ENCODE measurements at places on chromosomes 6 and 20.

DNA sequence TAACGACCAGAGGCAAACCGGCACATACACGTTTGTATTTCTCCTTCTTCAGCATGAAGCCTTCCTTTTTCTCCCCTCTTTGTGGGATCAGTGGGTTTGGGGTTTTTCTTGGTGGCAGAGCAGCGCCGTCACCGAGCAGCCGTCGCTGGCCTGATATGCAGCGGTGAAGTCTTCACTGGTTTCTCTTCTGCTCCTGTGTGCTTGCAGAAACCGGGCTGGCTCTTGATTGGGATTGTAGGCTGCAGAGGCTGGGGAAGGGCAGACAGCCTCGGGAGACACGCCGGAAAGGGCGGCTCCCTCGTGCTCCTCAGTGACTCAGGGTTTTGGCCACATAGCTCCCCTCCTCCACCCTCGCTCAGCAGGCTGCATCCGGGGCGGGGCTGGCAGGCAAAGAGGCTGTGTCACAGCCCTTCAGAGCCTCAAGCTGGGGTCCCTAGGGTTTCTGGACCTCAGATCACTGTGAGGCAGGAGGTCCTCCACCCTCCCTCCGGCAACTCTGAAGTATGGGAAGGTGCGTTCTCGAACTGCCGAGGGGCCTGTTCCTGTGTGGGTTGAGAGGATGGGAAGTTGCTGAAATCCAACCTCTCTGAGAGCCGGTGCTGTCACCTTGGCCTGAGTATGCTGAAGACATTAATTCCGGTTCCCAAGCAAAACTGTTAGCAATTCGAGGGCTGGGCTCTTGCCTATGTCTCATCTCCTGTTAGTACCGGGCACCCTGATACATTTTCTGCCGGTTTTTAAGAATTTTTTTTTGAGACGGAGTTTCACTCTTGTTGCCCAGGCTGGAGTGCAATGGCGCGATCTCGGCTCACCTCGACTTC, 24.2 kb downstream of the NQO2 start:
- peak; percentile 85 for DNase-seq

GRCh38 chr6:31357886-31358285, 907 bp upstream of the HLA-B start:
- no peak for DNase-seq

GRCh38 chr6:2695454-2696095, 55.1 kb downstream of the MYLK4 start:
- DNase-seq, result no peak

- DNase-seq, result no peak
These were observed 18.7 kb downstream of the TFEB start for GRCh38 chr6:41716516-41717391.

DNA sequence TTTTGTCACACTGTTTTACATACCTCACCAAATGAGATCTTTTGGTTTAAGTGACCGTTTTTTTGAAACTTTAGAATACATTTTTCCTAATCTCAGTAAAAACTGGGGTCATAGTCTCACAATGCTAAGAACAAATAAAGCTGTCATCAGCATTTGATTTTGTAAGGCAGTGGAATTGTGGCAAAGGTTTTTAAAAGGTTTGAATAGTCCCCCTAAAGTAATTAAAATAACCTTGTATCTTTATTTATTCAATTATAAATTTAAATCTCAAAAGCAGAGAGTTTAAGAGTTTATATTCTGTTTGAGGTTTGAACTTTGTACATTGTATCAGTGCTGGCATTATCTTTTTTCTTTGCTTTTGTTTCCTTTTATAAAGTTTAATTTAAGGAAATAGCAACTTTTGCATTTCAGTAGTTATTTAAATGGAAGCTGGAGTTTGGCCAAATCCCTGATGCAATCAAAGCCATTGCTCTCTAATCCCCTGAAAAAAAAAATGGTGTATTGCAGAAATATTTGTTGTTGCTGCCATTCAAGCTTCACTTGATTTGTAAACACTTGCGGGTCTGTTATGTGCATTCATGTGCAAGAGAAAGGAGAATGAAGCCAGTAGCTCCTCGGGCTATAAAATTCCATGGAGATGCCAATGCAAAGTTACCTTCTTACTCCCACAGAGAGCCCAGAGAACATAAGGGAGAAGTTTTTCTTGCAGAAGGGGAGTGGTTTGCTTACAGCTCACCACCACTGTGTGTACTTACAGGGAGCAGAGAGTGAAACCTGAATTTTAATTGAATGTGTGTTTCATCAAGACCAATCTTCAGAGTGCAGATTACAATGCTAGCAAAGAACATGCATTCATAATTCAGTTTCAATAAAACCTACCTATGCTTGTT, 391.8 kb downstream of the ARHGAP18 start:
- no peak for DNase-seq

DNA sequence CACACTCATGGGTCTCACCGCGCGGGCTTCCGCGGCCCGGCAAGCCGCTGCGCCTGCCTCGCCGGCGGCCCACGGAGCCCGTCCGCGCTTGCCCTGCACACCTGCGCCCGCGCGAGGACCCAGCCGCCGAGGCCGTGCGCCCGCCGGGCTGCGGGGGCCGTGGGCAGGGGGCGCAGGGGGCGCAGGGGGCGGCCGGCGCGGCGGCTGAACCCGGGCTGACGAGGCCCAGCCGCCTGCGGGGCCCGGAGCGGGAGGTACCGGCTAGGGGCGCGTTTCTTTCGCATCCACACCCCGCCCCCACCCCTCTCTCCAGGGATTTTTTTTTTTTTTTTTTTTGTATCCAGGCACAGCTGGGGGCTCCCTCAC, 43.8 kb upstream of the OSTM1 start:
- no peak for DNase-seq

DNA sequence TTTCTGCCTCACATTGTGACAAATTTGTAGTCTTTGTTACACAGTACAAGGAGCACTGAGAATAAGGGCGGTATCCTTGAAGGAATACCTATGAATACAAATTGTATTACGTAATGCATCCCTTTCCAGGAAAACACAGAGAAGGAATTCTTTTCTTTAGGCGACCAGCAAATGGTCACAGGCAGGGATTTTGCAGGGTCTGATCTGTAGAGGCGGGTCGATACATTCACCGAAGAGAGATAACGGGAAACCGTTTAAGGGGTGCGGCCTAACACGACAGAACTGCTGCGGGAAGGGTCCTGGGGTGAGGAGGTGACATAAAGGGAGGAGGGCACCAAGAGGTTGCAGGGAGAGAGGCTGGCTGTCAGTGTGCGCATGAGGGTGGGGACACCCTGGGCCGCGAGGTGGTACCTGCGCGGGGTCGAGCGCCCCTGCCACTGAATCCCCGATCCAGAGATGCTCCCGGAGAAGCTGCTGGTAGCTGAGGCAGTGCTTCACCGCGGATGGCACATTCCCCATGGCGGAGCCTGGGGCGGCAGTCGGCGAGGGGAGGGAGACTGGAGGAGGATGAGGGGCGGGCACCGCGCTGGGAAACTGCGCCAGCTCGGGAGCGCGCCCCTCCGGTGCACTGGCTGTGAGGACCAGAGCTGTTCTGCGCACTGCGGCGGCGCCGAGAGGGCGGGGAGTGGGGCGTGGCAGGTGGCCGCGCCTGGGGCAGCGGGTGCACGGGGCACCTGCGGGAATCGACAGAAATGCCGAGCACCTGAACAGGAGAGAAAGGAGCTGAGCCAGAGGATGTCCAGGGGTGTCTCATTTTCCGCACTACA, at the start of gene HMGCLL1:
Gene HMGCLL1 (minus strand): TSS at position 656 of the 827 bp plus-strand sequence. CDS start 137 bp downstream, at position 519.
- no peak for DNase-seq

- no peak for DNase-seq
These were observed 3.2 kb upstream of the RNF146 start for GRCh38 chr6:127263481-127263880.

GRCh38 chr6:153872946-153873345, 166.1 kb upstream of the OPRM1 start:
- DNase-seq, result no peak

DNA sequence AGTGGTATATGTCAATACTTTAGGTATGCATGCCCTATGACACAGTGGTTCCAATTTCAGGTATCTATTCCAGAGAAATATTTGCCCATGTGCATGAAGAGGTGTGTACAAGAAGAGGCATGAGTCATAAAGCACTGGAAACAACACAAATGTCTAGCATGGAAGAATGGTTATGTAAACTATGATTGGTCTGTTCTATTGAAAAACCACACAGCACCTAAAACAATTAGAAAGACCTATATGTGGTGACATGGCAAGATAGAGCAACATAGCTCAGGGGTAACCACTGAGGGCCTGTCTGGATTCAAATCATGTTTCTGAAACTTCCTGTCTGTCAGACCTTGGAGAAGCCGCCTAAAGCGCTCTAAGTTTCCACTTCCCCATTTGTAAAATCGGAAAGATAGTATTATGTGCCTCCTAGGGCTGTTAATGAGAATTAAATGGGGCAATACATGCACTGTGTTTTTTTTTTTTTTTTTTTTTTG, 76.0 kb upstream of the SHLD1 start:
- no peak for DNase-seq

DNA sequence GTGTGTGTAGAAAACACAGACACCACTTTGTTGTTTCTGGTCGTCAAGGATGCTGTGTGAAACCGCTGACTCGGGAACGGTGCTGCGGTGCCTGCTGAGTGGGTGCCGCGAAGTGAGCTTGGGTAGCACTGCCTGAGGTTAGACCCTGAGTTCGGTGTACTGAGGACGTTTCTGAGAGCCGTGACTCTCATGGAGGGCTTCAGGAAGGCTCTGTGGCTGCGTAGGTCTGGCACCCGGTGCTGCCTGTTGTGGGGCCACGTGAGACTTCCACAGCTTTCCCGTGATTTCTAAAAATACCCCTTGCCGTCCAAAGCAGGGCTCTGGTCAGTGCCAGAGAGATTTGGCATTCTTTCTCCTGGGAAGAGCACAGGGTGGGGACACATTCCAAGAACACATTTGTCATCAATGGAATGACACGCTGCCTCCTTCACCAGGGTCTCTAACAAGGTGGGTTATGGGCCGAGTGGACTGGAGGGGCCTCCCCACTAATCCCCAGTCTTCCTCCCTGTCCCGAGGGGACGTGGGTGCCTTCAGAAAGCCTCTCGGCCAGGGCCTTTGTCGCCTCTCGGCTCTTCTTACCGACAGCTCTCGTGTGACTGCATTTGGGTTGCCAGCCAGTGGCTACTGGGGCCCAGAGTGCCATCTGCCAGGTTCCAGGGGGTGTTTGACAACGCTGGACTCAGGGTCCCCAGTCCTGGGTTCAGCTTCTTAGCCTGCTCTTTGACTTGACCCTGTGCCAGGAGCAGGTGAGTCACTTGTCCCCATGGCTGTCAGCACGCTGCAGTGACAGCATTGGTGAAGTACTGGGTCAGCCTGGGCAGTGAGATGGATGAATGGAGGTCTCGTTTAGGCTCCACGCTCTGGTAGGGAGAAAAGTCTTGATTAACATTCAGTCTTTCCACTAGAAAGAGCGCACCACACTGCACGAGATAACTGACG, 62.2 kb downstream of the SYNJ2 start:
- DNase-seq, result no peak

GRCh38 chr6:89992818-89993217, 98.5 kb downstream of the GJA10 start:
- no peak for DNase-seq

DNA sequence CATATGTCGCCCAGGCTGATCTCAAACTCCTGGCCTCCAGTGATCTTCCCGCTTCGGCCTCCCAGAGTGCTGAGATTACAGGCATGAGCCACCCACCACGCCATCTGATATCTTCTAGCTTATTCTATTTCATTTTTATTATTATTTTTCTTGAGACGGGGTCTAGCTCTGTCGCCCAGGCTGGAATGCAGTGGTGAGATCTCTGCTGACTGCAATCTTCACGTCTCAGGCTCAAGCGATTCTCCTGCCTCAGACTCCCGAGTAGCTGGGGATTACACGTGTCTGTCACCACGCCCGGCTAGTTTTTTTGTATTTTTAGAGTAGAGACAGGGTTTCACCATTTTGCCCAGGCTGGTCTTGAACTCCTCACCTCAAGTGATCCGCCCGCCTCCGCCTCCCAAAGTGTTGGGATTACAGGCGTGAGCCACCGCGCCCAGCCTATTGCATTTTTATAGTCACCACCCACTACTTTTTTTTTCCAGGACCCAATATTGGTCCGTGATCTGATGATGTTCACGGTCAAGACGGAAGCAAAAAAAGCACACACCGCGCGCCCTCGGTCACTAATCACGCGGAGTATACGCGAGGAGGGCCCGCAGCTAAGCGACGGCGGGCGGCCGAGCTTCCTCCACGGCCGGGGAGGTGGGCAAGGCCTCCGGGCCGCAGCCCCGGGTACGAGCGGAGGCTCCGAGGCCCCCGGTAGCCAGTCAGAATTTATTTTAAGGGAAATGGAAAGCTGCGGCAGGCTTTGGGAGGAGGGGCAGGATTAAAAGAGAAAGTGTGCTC, 1.1 kb upstream of the LSM14B start:
- DNase-seq, result no peak

DNA sequence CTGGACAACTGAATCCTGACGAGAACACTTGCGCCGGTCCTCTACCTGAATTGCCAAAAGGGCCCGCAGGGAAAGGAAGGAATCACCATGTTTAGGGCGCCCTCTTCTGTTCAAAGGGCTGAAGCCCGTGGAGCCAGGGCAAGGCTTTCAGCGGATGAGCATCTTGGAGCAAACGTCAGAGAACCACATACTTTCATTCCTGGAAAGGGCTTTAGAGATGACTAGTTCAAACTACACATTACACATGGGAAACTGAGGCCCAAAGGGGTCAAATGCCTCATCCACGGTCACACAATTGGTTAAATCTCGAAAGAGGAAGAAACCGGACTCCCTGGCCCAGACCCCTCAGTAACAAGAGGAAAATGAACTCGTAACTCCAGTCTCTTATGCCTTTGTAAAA, 11.5 kb upstream of the ZNF133 start:
- peak; percentile 23 for DNase-seq

DNA sequence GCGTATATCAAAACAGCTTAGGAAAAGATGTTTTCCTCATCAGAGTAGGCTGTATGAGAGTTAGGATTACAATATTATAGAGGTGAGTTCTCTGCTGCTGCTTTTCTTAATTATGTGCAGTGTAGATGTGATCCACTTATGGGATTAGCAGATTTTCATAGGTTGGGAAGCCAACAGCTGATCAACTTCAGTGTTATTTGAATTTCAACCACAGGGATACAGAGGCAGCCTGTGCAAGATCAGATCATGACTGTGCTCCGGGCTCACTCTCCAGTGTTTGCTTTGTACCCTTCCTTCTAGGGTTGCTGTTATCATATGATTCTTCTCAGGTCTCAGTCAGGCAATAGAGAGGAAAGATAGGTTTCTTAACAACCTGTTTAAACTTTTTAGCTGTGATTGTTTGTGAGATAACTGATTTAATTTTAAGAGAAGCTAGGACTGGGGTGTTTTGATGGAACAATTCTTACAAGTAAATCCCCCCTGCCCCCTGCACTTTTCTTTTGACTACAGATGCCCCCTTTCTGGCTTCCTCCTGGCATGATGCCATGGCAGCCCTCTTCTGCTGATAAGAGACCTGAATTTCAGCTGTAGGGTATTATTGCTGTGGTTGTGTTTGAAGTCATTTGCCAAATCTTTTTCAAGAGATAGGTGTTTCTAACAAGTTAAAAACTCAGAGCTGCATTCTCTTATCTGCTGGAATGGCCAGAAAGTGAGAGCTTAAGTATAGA, 8.5 kb downstream of the RNF8 start:
- DNase-seq, result no peak

DNA sequence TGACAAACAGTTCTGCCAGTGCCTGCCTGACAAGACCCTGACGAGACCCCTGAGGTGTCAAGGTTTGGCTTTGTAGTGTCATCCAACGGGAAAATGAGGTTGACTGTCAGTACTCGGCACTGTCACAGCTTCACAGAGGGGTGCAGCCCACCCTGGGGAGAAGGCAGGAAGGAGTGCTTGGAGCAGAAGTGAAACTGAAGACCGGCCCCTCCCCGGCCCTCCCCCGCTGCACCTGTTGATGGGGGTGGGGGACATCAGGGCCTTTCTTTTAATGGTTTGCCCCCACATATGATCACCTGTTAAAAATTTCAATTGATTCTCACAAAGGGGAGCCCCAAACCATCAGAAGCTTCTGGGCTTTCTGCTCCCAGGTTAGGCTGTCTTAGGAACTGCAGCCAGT, 6.8 kb downstream of the PMEPA1 start:
- DNase-seq, result no peak

All from GM19239 (cell line).